Adrenal gland (tissue), 19 donors: ENCODE measurements at places on chromosomes 13 and 19. TPM values are rescaled to one million over a fixed set of nuclear protein-coding genes. Genes with fewer than 3 reads are reported as not detected.

- H3K36me3 ChIP-seq: no peaks in the 10 kb centered on the region
- peak; percentile 100 for DNase-seq
- H3K27ac ChIP-seq: peak within 1 kb of the TSS; percentile 98
- peaks cover 23% of the 10 kb centered on the region for H3K4me1 ChIP-seq
- peak within 1 kb of the TSS; percentile 93 for H3K4me3 ChIP-seq
These were observed at the start of gene HMGB1 for GRCh38 chr13:30465593-30466357. TSS of gene HMGB1 (minus strand) at chr13:30465936. CDS start at chr13:30463680, 2,256 bp downstream.

DNA sequence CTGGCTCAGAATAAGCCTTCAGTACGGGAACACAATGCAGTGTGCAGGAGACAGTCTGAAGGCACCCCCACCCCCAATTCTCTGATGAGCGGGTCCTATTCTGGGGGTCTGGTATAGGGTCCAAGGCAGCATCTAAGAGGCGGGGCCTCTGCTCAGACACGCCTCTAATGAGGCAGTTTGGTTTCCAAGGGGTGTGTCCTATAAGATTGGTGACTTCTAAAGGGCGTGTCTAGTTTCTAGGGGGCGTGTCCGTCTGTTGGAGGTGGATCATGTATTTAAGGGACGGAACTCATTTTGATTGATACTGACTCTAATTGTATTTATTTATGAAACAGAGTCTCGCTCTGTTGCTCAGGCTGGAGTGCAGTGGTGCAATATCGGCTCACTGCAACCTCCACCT, 8.7 kb downstream of the FIZ1 start:
- DNase-seq: no peak
- H3K27me3 ChIP-seq: no peaks in the 10 kb centered on the region
- H3K4me3 ChIP-seq: no peak overlapping the region
- H3K27ac ChIP-seq: no peak overlapping the region
- H3K4me1 ChIP-seq: peaks cover 10% of the 10 kb centered on the region

DNA sequence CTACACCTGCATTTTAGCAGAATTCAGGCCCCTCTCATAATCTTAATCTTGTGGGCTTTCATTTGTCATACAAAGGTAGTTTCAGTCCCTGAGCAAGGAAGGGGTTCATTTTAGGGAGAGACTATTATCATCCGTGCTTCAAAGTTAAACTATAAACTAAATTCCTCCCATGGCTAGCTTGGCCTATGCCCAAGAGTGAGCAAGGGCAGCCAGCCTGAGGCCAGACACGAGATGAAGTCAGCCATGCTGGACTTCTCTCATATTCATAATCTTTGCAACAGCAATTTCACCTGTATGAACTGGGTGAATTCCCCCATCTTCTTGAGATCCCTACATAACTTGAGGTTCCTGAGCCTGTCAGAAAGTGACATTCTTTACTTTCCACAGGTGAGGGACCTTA, 13.0 kb downstream of the ERICH4 start:
- H3K4me1 ChIP-seq: peaks cover 5% of the 10 kb centered on the region
- DNase-seq: no peak

DNA sequence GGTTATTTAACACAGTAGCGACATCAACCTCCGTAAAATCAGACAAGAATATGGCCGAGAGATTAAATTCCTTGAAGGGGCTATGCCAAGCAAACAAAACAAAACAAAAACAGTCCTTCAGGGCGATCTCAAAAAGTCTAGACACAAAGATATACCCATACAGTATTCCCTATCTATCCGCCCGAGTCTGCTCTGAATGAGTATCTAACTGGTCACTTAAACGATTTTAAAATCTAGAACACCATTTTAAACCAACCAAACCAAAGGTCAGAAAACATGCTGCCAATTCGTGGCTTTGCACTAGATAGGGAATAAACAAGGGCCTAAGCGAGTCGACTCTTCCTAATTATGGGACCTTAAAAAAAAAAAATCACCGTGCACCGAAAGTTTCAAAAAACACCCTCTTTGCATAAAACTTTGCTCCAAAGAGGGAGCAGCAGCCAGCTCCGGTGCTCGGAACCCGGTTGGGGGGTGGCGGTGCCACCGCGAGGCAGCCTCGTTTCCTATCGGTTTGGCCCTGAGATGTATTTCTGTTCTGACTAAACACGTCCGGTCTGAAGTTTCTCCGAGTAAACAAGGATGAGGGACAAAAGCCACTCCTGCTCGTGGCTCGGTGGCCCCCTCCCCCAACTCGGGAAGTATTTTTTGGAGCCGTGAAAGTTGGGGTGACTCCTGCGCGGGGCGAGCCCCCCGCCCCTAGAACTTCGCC, 1.8 kb downstream of the HMGB1 start:
- DNase-seq: peak; percentile 87
- H3K4me1 ChIP-seq: peaks cover 23% of the 10 kb centered on the region
- no peaks in the 10 kb centered on the region for H3K36me3 ChIP-seq
- peak overlapping the region; percentile 82 for H3K4me3 ChIP-seq
- peak overlapping the region; percentile 96 for H3K27ac ChIP-seq

GRCh38 chr13:76861859-76862258, 24.3 kb downstream of the KCTD12 start:
- no peaks in the 10 kb centered on the region for H3K36me3 ChIP-seq
- no peak overlapping the region for H3K27ac ChIP-seq
- H3K4me3 ChIP-seq: no peak overlapping the region

The TEX101 gene
- not detected for total RNA-seq

The MUC16 gene
- total RNA-seq: not detected
